Stimulated activated CD4-positive, alpha-beta T cell treated with anti-CD3 and anti-CD28 coated beads, Interleukin-15, amount 100 ng/mL, for 1 hour (primary cell): ENCODE measurements at places on chromosomes 3 and 15.

- no peak for DNase-seq
Observed at GRCh38 chr3:123833398-123833785, 50.7 kb downstream of the MYLK start.

- no peak for DNase-seq
Observed at GRCh38 chr3:159855599-159856346, 132.9 kb upstream of the IL12A start.

DNA sequence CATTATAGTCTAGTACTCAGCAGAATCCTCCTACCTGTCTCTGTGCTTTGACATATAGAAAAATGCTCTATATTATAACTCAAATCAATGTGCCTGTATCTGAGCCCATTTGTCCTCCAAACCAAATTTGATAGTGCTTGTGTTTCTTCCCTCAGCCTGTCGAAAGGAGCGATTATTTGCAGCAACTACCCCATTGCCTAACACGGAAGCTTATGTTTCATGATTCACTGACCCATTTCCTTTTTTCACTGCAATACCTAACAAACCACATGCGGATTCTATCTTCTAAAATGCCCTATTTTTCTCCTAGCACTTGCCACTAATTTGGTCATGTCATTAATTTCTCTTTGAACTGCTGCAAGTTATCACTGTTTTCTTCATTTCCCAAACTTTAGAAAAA lies 1220.6 kb upstream of the CADM2 start:
- no peak for DNase-seq

DNA sequence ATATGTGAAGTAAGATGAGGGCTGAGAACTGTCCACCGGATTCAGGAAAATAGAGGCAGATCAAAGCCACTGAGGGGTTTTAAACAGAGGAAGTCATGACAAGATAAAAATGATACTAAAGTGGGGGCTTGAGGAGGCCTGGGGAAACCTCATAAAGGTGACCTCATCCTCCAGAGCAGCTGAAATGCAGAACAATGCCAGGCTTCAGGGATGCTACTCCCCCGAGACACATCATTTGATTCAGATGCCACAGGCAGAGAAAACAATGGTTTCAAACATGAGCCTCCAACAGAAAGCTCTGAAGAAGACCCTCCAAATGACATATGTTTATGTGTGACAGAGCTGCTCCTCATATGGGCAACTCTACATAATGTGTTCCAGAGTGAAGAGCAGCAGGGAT lies 6.4 kb downstream of the CFAP20DC start:
- DNase-seq, result no peak

DNA sequence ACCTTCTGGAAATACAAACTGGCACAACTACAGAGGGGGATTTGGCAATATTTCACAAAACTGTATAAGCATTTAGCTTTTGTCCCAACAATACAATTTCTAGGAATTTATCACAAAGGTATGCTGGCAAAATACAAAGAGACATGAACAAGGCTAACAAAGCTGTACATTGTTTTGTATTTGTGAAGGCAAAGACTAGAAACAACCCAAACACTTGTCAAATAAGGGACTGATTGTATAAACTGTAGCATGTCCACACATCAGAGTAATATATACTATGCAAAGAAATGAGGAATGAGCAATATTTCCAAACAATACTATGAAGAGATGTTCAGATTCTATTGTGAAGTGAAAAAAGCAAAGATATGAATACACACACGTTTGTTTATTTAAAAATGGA lies 26.4 kb downstream of the CP start:
- no peak for DNase-seq

GRCh38 chr3:59263152-59263551 lies 213.3 kb upstream of the CFAP20DC start:
- no peak for DNase-seq

DNA sequence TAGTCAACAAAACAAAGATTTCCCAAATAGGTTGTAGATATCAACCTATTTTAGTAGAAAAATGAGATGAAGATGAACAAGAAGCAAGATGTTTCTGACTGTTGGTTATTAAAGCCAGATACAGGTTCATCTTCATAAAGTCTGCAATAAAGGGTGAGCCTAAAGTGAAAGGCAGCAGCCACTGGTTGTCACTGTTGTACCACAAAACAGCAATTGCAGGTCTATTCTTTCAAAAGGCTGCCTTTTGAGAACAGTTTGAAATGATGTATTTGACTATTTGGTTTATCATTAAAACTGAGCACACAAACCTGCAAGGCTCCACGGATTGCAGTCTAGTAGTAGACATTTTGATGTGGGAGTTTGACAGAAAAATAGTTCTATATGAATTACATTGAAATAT lies 543.4 kb downstream of the GBE1 start:
- no peak for DNase-seq

- no peak for DNase-seq
Observed at GRCh38 chr3:46903341-46904302, 26.1 kb downstream of the PTH1R start.
